ENCODE measurements at places on chromosomes 5 and 9. TPM values are rescaled to one million over a fixed set of nuclear protein-coding genes. Genes with fewer than 3 reads are reported as not detected.

PHF24 gene
- 0.33 TPM for polyA plus RNA-seq

SPAG8 gene
- polyA plus RNA-seq: 10.4 TPM

BTNL8 gene
- polyA plus RNA-seq: 0.65 TPM

DBH gene
- 0.90 TPM for polyA plus RNA-seq

LPAR1 gene
- 25.9 TPM for polyA plus RNA-seq

DNA sequence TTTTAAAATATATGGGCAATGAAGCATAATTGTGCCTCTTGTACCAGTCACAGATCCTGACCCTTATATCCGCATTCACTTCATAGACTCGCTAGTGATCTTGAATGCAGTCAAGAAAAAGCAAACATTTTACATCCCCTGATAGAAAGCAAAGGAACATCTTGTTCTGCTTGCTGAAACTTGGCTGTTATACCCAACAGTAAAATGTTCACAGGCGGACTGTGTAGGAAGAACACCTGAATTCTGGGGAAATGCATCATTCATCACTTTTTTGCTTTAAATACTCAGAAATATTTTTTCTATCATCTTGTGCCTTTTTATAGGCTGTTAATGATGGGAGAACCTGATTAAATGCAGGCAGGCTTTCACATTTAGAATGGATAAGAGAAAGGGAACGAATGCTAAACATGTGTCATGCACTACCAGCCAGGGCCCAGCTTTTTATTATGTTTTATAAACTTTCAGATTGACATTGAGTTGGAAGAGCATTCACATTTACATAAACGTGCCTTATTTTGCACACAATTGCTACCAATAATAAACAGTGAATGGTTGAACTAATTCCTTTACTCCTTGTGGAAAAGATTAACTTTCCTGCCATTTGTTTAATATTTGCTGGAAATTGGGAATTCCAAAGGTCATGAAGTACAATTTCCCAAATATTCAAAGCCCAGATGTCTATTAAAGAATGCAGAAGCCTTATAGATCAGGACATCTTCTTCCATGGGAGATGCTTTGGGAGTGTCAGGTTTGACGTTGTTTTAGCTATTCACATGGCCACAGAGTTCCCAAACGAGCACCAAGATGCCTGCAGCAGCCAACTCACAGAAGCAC lies 756.2 kb downstream of the TLE1 start:
- DNase-seq: no peak

GRCh38 chr9:134526584-134527477 lies 114.8 kb upstream of the COL5A1 start:
- DNase-seq: no peak

DNA sequence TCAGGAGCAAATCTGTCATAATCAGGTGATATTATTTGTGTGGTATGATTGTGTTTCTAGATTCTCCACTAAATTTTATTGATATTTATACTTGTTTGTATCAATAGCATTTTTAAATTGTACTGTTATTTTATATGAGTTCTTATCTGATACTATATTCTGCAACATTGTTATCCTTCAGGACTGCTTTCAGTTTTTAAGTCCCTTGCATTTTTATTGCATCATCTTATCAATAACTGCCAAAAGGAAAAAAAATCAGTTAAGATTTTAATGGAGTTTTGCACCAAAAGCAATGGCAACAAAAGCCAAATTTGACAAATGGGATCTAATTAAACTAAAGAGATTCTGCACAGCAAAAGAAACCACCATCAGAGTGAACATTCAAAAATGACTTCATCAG lies 741.3 kb upstream of the CTNND2 start:
- no peak for DNase-seq

- DNase-seq: no peak
Measured at GRCh38 chr9:98978231-98978681, 34.5 kb downstream of the COL15A1 start.

GRCh38 chr5:171739271-171739670 lies 46.3 kb upstream of the SMIM23 start:
- no peak for DNase-seq

- DNase-seq: no peak
Measured at GRCh38 chr9:137639303-137640051, 20.7 kb downstream of the EHMT1 start.

DNA sequence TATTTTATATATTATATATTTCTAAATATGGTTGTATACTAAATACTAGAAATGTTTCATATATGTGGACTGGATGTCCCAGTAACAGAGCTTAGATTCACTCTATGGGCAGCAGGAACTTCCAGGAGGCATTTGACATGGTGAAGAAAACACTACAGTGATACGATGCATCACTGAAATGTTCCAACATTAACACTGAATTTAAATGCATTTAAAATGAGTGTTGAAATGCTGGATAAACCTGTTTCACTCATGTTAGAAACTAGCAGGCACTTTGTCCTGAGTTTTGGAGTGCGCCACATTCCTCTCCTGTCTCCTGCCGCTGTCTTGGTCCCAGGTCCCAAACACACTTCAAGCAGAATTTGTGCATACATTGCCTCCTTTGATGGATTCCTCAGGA lies 237.8 kb upstream of the NFIL3 start:
- DNase-seq: no peak

GRCh38 chr9:4308482-4308881 lies 8.6 kb upstream of the GLIS3 start:
- no peak for DNase-seq
